CD4-positive, alpha-beta T cell (primary cell): ENCODE measurements at places on chromosomes 2 and 18.

- DNase-seq, result no peak
These were observed 18.5 kb downstream of the ITGA6 start for GRCh38 chr2:172445851-172446250.

DNA sequence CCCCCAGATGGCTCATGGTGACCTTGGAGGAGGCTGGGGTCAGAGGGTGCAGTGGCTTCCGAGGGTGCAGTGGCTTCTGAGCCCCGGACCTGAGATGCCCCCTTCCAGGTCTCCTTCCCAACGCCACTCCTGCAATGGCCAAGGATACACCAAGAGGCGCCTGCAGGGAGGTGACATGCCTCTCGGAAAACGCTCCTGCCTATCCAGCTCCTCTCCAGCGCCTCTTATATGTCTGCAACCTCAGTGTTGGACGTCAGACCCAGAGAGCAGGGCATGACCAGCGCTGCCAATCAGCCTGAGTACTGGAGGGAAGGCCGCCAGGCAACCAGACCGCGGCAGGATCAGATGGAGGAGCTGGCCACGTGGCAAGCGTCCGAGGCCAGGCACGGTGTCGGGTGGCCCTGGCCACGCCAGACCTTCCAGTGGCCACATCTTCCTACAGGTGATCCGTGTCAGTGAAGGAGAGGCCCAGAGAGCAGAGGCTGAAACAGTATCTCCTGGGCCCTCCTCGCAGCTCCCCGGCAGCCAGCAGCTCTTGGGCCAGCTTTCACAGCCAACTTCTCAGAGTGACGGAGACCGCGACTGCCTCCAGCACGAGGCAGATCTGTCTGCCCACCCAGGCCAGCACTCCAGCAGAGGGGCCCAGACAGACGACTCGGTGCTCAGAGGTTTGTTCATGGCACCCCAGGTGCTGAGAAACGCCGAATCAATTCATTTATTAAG, 199.5 kb upstream of the SALL3 start:
- no peak for DNase-seq

DNA sequence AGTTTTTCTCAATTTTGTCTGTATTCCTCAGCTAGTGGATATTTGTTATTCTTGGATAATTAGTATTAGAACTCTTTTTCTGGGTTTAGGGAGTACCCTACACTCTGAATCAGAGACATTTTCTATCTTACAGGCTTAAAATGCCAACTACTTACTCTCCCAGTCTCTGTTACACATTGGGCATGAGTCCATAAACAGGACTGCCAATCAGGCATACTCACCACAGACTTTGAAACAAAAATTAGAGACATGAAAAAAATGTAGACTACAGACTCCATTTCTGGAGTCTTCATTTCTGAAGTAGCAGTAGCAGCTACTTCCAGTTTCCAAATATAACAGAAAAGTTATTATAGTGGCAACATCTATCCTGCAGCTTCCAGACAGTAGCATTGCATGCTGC, 279.7 kb downstream of the MBD5 start:
- DNase-seq, result no peak

DNA sequence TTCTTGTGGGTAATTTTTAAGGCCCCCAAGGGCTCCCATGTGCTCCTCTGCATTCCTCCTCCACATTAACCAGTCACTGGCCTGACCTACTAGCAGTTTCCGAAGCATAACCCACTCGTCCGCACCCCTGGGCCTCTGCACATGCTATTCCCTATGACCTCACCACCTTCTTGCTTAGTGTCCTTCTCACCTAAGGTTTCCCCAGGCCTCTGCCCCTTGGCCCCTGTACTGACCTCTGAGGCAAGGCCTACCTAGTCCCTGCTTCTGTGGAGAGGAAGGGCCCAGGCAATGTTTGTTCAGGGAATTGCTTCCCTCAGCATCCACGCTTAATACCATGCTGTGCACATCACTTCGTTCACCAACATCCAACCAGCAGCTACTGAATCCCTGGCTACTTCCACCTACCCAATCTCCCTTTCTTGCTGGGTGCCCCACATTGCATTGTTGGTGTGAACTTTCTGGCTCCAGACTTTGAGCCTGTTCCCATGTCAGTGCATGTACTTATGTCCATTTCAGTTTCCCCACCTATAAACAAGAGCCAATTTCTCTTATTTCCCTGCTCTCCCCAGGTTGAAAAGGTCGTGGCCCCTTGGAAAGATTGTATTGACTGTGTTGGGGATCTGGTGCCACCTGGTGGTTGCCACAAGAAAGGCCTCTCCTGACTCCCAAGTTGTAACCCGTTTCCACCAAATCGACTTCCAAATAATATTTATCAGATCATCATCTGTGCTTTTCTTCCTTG, 19.2 kb upstream of the TMEM177 start:
- DNase-seq, result no peak
